ENCODE measurements at places on chromosomes 1 and 21.

DNA sequence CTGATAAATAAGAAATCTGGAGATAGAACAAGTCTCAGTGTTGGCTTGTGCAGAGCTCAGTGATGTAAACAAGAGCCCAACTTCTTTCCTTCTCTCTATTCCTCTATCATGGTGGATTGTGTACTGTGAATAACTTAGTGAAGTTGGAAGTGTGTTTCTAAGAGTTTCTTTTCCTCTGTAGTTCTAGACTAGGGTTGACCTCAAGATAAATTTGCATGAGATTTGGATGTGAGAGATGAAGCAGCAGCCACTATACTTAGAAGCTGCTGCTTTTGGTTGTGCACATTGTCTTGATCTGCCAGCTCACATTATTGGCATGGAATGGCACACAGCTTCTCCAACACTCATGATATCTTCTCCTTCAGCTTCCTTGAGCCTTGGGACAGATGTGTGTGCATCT, 198.9 kb upstream of the ZP4 start:
- DNase-seq, result no peak

DNA sequence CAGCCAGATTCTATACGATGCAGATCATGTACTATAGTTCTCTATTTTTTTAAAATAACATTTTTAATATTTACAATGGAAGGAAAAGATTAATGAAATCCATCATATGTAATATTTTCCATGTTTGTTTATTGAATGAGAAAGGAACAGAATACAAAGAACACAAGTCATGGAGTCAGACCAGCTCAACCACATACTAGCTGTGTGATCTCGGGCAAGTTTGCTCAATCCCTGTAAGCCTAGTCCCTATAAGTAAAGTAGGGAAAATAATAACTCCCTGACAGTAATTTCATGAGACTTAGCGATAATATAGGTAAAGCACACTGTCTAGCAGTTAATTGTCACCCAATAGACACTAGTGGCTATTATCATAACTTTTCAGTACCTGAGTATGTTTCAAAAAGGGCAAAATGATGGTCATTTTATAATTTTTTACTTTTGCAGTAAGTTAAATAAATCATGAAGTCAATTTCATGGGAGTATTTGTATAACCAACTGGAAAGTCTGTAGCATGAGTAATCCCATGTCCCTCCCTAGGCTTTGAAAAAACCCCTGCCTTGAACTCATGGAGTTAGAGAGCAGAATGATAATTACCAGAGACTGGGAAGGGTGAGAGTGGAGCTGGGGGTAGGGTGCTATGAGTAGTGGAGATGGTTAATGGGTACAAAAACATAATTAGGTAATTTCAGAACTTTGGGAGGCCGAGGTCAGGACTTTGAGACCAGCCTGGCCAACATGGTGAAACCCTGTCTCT, 37.0 kb upstream of the EPS15 start:
- DNase-seq, result no peak

GRCh38 chr1:236132420-236133046, 9.8 kb upstream of the GPR137B start:
- DNase-seq, result no peak

DNA sequence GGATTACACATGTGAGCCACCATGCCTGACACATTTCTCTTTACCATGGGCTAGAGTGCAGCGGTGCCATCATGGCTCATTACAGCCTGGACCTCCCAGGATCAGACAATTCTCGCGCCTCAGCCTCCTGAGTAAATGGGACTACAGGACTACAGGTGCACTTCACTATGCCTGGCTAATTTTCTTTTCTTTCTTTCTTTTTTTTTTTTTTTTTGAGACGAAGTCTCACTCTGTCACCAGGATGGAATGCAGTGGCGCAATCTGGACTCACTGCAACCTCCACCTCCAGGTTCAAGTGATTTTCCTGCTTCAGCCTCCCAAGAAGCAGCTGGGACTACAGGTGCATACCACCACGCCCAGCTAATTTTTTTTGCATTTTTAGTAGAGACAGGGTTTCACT, 14.8 kb upstream of the KIF1B start:
- no peak for DNase-seq

DNA sequence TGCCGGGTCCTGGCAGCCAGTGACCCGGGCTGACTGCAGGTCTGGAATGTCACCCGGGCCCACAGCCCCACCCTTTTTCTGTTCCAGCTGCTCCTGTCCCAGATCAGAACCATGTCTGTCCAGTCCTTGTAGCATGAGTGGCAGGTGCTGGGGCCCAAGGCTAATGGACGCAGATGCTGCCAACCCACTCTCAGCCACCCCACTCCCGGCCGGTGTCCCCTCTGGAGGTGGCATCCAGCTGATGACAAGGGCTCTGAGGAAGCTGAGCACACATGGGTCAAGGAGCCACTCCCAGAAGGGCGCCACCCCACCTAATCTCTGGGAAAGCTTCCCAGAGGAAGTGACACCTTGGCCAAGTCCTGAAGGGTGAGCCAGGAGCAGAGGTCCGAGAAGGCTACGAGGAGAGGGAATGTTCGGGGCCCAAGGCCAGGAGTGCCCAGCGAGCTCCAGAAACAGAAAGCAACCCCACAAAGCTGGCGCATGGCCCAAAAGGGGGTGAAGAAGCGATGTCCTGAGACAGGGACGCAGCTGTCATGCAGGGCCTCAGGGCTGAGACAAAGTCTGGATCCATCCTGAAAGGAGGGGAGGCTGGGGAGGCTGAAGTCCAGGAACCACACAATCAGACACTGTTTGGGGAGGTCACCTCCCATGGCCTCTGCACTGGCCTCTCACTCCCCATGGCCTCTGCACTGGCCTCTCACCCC, 39.5 kb downstream of the ACOT7 start:
- DNase-seq, result no peak

DNA sequence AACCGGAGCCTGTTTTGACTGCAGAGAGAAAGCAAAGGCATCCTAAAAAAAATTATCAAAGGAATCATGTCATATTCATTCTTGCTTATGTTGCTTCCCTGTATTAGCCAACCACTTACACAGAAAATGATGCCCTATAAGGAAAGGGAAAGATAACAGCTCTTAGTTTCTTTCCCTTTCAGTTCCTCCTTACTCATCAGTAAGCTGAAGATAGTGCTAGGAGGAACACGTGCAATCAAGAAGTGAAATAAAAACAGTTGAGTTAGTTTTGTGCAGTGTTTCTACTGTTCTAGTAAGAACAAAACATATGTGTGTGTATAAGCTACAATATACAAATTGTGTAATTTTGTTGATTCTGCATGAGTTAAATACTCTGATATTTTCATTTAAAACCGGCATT, 45.3 kb upstream of the MTF2 start:
- no peak for DNase-seq

DNA sequence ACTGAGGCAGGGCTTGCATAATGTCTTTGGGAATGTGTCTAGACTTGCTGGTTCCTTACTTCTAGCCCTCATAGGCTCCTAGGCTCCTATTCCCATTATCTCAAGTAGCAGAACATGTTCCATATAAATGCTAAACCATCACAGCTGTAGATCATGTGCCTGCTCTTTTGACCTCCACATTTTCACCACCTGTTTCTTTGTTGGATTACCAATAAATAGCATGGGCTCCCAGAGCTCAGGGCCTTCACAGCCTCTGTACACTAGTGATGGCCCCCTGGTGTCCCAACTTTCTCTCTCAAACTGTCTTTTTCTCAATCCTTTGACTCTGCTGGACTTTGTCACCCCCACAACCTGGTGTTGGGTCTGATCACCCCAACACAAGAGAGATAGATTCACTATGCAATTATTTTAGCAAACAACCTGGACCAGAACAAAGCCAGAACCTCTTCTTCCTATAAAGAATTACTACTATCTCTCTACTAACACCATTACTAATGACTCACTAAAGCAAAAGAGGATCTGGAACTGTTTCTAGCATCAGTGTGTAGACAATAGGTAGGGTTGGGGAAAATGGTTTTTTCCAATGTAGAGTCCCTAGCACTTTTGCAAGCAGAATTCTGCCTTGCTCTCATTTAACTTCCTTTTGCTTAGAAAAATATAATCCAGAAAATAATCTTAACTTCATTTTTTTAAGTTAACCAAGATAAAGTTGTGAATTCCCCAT, 51.7 kb downstream of the WLS start:
- DNase-seq, result no peak

GRCh38 chr1:57963581-57963980, 539.7 kb upstream of the DAB1 start:
- no peak for DNase-seq

- no peak for DNase-seq
Measured at GRCh38 chr1:91015794-91016550, 5.9 kb downstream of the ZNF644 start.

DNA sequence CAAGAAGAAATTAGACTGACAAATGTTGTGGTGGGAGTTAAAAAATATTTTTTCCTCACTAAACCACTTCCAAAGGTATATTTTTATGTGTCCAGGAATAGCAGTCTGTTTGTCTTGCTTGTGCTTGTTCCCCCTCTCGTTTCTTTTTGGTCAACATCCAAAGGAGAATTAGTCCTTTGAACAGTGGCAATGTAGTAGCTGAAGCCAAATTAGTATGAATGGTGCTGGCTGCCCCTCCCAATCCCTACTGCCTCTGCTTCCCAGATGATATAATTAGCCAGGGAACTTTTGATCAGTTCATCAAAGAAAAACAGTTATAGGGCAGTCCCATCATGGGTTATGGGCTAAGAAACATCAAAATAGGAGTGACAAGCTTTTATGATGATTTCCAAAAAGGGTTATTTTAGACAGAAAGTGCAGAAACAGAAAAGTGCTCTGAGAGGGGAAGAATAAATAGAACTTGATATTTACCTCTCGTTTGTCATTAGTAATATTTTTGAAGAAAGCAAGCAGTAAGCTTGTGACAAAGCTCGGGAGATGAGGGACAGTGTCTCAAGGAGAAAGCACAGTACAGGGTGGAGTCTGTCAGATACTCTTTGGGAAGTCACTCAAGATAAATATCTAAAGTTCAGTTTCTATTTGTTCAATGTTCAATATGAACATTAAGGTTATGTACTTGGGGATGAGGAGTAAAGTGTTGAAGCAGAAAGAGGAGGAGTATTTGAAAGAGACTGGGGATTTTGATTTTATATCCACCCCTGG, 239.1 kb downstream of the HLX start:
- DNase-seq, result no peak

DNA sequence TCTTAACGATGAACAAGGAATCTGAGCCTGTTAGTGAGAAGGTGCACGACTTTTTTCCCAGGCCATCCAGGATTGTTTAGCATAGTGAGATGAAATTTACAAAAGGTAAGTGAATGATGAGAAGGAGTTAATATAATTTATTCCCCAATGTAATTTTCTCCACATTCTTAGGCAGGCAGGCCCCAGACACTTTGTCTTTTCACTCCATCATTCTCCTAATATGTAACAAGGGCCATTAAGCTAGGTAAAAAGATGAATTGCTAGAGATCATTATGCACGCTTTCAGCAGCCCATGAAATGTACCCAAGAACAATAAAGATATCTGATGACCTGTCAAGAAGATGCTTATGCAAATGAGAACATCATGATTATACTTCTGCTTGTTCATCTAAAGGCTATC, 24.1 kb downstream of the NIBAN1 start:
- DNase-seq, result no peak

- DNase-seq, result no peak
Measured at GRCh38 chr1:113333056-113333455, 57.3 kb upstream of the MAGI3 start.

DNA sequence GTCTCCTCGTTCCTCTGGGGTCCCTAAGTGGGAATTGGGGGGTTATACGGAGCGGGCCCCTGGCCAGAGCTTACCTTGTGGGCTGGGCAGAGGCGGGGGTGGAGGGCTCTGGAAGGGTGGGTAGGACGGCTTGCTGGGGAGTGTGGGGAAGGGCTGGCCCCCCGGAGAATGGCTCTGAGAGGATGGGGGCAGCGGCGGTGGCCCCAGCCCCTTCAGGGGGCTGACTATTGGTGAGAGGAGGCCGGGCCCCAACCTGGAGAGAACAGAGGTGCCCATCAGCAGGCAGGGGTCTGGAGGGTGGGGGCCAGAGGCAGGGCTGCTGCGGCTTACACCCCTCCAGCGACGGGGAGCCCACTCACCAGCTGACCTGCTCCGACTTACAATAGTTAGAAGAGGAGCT, 50.6 kb downstream of the DMRTB1 start:
- no peak for DNase-seq

DNA sequence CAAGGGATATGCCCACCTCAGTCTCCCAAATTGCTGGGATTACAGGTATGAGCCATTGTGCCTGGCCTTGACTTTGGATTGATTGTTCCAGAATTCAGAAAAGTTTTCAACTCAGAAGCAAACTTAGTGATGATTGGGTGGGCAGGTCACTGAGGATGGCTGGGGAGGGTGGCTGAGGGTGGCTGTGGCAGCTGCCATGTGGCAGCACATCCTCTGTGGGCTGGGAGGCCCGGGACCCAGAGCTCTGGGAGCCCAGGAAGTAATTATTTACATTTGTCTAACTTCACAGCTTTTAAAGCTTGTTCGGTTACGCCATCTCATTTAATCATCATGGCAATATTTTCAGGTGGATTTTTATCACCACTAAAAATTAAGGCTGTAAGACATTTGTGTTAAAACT, 76.1 kb downstream of the SCCPDH start:
- DNase-seq, result no peak

- DNase-seq, result no peak
Measured at GRCh38 chr1:33560680-33561079, 88.2 kb downstream of the ZSCAN20 start.

DNA sequence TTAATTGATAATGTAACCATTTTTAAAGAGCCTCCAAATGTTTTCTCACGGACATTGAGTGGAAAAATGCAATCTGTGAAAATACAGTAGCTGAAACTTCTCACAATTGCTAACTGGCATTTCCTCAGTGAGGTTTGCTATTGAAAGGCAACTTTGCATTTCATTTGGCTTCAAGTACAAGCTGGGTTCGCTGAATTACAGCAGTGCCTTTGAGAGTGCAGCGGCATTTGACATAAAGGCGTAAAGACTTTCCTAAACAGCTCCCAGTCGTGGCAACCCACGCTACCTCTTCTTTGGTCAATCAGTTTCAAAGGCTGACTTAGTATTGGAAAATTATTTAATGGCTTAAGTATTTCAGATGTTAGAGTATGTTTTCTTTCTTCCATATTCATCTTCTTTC, 39.3 kb upstream of the ZBTB18 start:
- DNase-seq, result no peak

DNA sequence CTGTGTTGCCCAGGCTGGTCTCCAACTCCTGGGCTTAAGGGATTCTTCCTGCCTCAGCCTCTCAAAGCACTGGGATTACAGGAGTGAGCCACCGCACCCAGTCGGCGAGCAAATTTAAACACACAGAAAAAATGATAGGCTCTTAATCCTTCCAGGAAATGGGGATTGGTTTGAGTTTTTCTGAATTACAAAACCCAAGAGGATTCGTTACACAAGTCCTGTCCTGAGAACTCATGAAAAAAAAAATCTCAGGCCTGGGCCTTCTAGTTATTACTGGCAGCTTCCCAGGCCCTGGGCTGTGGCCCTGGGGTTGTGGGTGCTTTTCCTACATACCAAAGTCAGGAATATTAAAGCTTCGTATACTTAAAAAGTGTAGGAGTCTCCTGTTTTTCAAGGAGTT, 6.3 kb upstream of the IFNGR2 start:
- DNase-seq, result no peak

GRCh38 chr1:115364046-115364779, 26.2 kb upstream of the NGF start:
- DNase-seq, result no peak

- no peak for DNase-seq
Measured at GRCh38 chr1:32878183-32878582, 7.5 kb upstream of the FNDC5 start.

- DNase-seq, result peak; percentile 95
Measured at GRCh38 chr1:156421062-156421938, 52.3 kb downstream of the RHBG start.

- DNase-seq, result no peak
Measured at GRCh38 chr1:36656271-36656670, 173.6 kb upstream of the CSF3R start.

All from H9 (cell line).